ENCODE measurements at places on chromosomes 4 and X.

- no peak for DNase-seq
Observed at GRCh38 chr4:139582044-139582443, 26.0 kb upstream of the SETD7 start.

- peak; percentile 44 for DNase-seq
Observed at GRCh38 chr4:147518846-147519767, 38.2 kb downstream of the EDNRA start.

DNA sequence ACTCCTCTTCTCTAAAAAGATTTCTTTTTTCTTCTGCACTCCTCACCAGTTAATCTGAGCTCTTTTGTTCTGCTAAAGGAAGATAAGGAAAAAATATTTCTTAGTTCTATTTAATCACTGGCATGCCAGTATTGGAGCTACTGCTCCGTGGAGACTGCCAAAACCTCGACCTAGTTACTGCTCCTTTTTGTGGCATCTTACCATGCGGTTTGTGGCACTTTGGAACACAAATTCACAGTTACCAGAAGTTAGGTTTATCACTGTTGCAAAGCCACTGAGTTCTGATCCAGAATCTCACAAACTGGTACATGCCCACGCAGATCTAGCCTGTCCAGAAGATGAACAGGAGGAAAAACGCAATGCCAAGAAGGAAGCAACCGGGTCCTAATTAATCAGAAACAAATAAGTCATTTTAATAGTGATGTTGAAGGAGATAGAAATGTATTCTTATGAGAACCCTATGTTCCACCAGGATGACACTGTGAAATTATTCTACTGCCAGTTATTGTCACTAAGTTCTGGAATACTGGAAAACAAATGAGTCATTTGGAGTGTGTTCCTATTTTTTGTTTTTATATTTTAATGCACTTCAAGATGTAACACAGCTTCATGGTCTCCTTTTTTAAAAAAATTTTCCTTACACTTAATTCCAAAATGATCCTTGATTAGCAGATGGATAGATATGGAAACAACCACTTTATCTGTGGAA is 106.7 kb upstream of the GK2 start:
- DNase-seq = no peak

GRCh38 chr4:185566972-185567371 is 31.7 kb upstream of the PDLIM3 start:
- DNase-seq = no peak

GRCh38 chr4:174277433-174277832 is 6.0 kb downstream of the FBXO8 start:
- no peak for DNase-seq

DNA sequence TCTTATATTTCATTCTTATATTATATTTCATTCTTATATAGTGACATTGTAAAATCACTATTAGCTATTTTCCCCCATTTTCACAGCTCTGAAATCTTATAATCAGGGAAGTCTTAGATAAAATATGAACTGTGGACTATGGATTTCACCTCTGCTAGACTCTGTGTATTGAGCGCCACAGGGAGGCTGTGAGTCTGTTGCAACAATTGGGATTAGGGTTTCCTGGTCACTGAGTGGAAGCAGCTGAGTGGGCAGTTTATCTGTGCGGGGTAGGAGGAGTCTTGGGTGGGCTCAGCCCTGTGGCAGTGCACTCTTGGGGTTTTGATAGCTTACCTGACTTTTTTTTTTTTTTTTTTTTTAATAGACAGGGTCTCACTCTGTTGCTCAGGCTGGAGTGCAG is 249.5 kb downstream of the PTTG2 start:
- DNase-seq = no peak

Measured in activated naive CD8-positive, alpha-beta T cell treated with anti-CD3 and anti-CD28 coated beads, Interleukin-2, amount 50 U/mL, for 24 hours (primary cell).